Gastrocnemius medialis (tissue), 4 donors: ENCODE measurements at places on chromosomes 5 and 9.

- DNase-seq = no peak
These were observed 287.7 kb downstream of the ACTL7B start for GRCh38 chr9:108568093-108568492.

DNA sequence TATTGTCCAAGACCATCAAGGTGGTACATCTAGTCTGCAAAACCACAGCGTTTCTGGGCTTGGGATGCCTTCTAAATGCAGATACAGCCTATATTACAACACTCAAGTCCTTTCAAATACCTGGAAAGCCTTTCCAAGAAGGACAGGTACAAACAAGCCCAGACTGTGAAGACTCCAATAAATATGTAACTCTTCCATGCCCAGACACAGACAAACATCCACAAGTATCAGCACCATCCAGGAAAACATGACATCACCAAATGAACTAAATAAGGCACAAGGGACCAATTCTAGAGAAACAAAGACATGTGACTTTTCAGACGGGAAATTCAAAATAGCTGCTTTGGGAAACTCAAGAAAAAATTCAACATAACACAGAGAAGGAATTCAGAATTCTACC lies 152.7 kb upstream of the POC5 start:
- DNase-seq = no peak

GRCh38 chr9:127650518-127650917 lies 38.4 kb downstream of the STXBP1 start:
- no peak for DNase-seq

DNA sequence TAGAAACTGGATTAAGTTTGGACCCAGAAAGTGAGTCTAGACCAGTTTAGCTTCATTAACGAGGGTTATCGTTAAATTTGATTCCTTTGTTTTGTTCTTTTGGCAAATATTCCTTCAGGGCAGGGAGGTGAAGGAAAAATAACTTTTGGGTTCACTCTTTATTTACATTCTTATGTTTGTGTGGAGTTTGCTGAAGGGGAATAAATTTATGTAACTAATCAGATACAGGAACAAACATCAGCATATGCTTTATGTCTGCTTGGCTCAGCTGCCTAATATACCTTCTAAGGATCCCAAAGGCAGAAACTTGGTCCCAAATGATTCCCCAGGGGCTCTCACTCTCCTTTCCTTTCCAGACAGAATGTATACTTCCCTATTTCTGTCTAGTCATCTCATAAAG lies 132.4 kb downstream of the MCTP1 start:
- no peak for DNase-seq

GRCh38 chr9:117697046-117697445 lies 7.2 kb upstream of the TLR4 start:
- DNase-seq = no peak

GRCh38 chr5:116998024-116998423 lies 423.4 kb upstream of the SEMA6A start:
- no peak for DNase-seq
